Hindlimb muscle (tissue), 1 donor: ENCODE measurements at places on chromosomes 2 and 18. TPM values are rescaled to one million over a fixed set of nuclear protein-coding genes. Genes with fewer than 3 reads are reported as not detected.

GRCh38 chr2:238182362-238182761, 21.1 kb downstream of the ILKAP start:
- no peak for DNase-seq

GRCh38 chr18:2845172-2845571, 1.6 kb upstream of the EMILIN2 start:
- DNase-seq: no peak

DNA sequence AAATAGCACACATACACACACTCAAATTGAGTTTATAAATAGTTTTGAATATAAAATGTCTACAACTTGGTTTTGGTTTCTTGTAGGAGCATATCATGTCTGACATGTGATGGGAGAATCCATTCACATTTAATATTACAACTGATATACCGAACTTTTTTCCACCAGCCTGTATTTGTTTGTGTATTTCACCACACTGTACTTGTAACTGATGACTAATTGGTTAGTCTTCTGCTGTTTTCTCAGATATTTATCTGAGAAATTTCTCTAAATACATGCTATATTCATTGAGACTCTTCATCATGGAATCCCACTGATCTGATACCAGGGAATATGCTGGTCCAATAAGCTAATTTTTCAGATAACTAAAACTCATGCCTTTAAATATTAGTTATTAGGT, 56.3 kb upstream of the UBXN4 start:
- DNase-seq: no peak

GRCh38 chr2:235439959-235440662, 53.7 kb upstream of the AGAP1 start:
- DNase-seq: no peak

The VSNL1 gene
- 7.0 TPM for polyA plus RNA-seq

The COL5A2 gene
- polyA plus RNA-seq: 348 TPM

The DLGAP1 gene
- 1.5 TPM for polyA plus RNA-seq

The ELAC1 gene
- polyA plus RNA-seq: 7.5 TPM

DNA sequence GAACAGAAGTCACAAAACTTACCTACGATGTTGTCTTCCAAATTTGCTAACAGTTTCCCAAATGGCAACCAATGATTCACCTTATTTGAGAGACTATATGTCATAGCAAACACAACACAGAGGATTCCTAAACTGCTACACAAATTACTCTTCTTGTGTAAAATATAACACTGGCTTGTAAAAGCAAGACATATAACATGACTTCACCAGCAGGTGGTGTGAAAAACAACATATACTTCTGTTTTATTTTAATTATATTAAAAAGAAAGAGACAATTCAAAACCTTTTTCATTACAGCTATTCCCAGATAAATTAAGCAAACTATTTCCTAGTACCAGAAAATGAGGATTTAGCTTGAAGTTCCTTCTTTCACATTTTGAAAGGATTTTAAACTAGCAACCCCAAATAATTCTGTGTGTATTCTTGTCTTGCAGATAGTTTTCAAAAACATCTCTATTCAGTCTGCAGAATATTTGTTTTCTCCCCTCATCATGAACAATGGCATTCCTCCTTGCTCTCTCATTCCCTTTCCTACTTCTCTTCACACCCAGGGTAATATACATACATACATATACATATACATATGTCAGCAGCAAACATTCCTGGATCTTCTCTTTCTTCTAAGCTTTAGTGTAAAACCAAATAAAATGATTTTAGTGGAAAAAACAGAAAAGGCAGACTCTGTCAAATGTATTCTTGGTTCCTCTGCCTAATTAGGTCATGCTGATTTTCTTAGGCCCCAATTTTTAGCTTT, 62.1 kb downstream of the SCN3A start:
- no peak for DNase-seq

GRCh38 chr2:9702604-9703084, 71.8 kb upstream of the YWHAQ start:
- DNase-seq: no peak

The TMEM198 gene
- polyA plus RNA-seq: 3.6 TPM

DNA sequence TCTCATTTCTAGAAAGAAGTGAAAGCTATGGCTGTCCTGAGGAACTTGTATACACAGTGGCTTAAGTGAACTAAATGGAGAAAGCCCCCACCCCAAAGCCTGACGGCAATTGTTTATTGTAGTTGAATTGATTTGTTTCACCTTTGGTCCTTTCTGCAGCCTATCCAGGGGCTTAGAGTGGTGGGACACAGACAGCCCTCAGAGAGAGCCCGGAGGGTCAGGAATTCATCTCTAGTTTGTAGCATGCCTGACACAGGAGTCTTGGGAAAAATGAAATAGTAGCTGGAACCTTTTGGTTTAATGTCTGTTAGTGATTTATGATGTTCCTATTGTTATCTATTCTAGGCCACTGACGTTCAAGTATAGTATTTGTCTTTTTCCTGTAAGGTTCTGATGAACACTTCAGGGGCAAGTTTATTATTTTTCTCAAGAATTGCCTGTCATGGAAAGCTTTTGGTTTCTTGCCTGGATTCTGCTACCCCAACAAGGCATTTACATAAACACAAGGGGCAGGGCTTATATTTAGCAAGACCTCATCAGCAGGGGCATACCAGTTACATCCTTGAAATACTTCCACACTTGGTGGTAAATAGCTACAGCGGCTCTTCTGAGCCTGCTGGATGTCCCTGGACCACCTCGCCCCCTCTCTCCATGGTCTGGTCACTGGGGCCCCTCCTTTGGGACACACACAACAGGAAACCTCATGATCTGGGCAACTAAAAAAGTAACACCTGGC, 44.4 kb downstream of the KCNE4 start:
- no peak for DNase-seq

GRCh38 chr2:169038338-169038757, 7.2 kb upstream of the ABCB11 start:
- DNase-seq: no peak

- DNase-seq: no peak
Measured at GRCh38 chr18:45518311-45519155, 96.7 kb upstream of the SLC14A2 start.

The RAB6D gene
- polyA plus RNA-seq: 1.1 TPM

The MBD1 gene
- polyA plus RNA-seq: 45.4 TPM

The OSBPL6 gene
- 4.6 TPM for polyA plus RNA-seq

DNA sequence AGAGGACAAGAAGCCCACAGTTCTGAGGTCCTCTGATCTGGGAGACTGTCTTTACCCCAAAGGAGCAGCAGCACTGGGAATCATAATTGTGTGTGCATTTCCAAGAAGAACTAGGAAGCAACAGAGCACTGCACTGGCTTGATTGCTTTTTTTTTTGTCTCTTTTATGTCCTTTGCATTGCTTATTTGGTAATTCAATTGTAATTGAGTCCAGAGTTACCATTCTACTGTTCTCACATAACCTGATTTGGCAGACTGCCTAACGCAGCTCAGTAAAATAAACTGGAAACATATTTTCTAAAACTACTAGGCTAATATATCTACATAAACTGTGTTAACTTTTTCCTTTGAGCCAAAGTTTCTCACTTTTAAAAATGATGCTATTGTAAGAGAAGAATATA, 190.3 kb upstream of the SLC8A1 start:
- DNase-seq: no peak

DNA sequence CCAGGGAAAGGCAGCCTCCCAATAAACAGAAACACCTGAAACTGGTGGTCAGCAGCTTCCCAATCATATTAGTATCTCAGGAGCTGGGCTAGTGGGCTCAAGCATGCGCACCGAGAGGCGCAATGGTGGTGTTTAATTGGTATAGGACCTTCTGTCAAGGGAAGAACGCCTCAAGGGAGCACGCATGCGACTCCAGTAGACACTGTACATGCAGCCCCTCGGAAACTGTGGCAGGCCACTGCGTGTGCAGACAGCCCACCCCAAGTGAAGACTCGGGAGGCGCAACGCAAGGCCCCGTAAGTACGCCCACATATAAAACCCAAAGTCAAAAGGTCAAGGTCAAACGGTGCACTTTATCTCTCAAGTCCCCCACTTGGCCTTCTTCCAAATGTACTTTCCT, 1405.8 kb downstream of the DPP10 start:
- no peak for DNase-seq

DNA sequence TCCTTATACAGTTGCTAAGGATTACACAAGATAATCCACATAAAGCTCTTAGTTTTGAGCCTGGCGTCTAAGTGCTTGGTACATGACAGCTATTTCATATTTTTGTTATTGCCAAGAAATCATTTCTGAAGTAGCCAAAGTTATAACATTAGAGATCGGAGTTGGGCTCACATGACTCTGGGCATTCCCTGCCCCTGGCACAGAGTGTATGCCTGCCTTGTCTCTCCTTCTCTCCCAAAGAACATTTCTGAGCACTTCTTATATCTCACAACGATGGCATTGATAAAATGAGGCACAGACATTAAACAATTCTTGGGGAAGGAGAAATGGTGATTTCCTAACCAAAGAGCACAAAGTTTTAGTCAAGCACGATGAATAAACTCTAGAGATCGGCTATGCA, 87.7 kb upstream of the DDX18 start:
- no peak for DNase-seq

- DNase-seq: no peak
Measured at GRCh38 chr2:50591642-50592041, 440.3 kb downstream of the NRXN1 start.

The PID1 gene
- 16.6 TPM for polyA plus RNA-seq

The CASP10 gene
- polyA plus RNA-seq: 7.0 TPM

DNA sequence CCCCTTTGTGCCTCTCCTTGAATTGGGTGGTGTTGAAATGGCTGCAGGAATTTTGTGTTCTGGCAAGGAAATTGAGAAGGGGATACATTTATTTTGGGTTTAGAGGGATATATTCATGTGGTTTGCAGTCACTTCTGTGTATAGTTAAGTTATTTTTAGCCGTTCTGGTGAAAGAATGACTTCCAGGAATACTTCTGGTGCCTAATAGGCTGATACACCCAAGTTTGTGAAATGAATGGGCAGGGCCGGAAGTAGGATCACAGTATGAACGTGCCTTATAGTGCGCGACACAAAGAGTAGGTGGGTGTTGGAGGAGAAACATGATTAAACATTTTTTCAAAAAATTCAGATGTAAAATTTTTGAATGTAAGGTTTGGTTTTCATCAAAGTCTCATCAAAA, 168.6 kb upstream of the ATP5MC3 start:
- DNase-seq: no peak

GRCh38 chr2:224865016-224865415, 148.9 kb upstream of the CCDC195 start:
- DNase-seq: no peak

- DNase-seq: no peak
Measured at GRCh38 chr2:157856187-157856515, 20.0 kb downstream of the ACVR1 start.

DNA sequence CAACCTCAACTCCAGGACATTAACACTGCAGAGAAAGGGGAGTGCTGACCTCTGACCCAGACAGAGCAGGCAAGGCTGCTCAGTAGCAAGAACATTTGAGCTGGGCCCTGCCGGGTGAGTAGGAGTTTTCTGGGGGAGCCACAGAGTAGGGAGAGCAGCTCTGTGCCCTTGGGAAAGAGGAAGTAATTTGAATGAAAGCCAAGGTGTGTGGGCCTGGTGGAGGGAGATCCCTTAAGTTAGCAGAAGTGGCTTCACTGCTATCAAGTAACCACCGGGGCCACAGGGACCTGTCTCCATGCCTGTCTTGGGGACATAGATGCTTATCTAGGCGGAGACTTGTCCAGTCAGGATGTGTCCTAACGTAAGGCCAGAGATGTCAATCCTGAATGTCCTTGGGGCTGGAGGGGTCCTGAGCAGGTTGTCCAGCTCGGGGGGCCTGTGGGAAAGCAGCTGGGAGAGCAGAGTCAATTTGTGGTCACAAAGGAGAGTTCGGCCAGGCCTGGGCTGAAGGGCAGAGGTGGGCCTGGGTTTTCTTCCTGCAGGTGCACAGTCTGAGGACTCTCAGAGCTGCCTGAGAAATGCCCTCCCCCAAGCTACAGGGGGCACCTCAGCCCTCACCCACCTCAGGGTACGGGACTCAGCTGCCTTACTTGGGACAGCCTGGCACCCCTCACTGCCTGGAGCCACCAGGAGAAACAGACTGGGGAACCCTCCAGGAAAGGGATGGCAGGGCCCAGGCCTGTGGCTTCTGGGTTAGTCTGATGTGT, 15.0 kb upstream of the OTOF start:
- DNase-seq: no peak

DNA sequence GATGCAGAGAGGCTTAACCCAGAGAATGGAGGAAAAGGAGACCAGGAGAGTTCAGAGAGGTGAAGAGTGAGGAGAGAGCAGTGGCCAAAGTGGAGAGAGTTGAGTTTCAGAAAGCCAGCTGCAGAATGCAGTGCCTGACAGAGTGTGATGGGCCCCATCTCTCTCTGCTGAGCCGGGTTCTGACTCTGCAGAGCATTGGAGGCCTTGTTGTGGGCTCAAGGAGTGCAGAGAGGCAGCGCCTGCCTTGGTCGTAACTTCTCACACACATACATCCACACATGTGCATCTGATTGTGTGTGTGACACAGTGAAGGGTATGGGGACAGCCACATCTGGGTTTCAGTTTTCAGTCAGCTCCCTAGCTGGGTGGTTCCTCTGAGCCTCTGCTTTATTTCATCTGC, 58.8 kb downstream of the AGAP1 start:
- no peak for DNase-seq

DNA sequence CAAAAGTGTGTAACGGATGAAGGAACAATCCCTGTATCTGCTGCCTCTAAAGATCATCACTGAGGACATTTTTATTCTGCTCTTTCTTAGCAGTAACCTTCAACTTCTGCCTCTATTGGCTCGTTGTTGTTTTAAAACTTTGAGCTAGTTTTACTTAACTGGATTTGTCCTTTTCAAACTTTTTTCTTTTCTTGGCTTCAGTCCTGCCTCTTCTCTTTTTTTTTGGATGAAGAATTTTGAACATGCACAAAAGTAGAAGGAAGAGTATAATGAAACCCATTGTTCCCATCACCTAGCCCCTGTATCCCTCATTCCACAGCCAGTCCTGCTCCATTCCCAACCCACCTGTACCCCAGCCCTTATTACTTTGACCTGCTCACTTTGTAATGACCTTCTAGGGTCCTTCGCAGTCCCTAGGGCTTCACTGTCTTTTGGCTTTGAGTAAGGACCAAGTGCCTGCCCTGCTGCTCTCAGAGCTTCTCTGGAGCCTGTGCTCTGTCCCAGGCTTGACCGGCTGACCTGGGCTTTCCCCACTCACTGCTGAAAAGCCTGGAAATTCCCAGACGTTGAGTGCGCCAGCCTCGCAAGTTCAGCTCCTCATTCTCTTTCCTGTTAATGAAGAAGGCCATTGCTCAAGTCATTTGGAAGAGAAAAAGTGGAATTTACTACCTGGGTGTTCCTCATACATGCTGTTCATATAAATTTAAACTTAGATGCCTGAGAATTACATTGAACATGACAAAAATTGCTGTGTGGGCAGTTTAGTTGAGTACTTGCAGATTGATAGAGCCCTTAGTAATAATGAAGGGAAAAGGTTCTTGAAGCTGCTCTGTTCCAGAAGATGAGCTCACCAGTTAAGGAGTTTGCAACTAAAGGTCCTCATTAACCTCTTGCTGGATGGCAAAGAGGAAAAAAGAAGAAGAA, 149.3 kb upstream of the ALPP start:
- DNase-seq: no peak

DNA sequence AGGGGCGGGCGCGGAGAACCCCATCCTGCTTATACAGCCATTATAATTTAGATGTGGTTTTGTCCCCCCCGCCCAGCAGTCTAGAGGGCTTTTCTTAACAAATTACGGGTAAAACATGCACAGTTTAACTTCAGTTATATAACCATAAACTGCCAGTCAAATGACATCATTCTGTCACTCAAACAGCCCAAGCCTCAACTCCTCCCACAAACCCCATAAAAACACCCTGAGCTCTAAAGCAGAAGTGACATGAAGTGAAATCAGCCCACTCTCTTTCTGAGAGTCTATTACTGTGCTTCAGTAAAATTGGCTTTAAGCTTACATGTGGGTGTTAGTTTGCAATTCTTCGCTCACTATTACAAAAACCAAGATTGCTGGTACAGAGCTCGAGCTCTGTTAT, 705.1 kb upstream of the GCFC2 start:
- no peak for DNase-seq
